NCI-H1092 treated with DMSO at 0.1 percent for 48 hours (cell line): ENCODE measurements at places on chromosomes 4 and X.

- no peak for DNase-seq
Observed at GRCh38 chrX:110066488-110067225, 63.7 kb downstream of the TMEM164 start.

- no peak for DNase-seq
Observed at GRCh38 chr4:145909773-145910172, 28.9 kb downstream of the ZNF827 start.

DNA sequence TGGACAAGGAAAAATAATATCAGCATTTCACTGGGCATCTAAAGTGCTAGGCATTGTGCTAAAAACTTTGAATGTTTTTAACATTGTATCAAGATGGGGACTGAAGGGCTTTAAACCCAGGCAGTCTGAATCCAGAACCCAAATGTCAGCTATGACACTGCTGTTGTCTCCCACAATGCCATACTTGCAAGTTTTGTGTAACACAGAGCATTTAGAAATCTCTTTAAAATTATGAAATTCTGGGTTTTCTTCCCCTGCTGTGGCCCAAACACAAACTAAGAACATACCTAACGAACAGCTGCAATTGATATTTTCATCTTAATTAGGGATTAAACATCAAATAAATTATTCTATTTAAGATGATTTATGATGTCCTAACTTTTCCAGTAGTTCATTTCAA is 66.8 kb upstream of the LSM6 start:
- DNase-seq: no peak

DNA sequence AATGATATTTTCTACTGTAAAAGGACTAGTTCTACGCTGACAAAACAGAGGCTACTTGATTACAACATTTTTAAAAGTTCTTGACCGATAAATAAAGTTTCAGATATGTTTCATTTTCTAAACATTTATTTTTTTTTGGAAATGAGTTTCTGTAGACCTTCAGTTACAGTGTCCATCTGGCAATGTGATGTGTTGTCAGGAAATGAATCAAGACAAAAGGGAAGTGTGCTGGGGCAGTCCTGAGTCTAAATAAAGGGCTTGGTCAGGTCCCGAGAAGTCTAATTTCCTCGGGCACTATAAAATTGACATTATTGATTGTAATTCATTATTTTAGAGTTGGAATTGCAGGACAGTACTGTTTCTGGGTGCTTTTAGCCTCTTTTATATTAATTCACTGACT is 57.0 kb upstream of the FTHL17 start:
- no peak for DNase-seq

DNA sequence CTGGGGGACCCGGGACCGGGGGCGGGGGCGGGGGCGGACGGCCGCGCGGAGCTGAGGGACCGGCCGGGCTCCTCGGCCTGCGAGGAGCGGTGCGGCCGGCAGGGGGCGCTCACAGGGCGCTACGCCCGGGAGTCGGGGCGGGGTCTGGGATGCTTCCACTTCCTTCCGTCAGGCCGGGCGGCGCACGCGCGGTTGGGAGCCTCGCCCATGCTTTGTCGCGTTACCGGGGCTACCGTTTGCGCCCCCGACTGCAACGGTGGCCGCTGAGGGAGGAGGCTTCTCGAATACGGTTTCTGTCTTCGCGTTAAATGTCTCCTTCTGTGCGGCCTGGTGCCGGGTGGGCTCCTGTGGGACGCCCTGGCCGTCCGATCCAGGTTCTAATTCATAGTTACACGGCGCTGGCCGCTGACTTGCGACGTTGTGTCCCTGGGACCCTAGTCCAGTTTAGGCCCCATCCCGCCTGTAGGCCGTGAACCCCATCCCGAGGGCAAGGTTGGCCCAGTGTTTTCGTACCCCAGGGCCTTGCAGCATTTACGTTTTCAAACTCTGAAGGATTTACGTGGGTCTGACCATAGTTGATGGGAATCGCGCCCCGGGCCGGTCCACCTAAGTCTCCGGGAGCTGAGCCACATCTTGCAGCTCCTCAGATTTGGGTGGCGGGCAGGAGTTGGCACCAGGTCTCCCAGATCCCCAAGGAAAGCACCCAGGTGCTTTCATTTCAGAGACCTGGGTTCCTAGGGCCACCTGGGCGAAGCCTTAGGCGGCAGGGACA is 549 bp downstream of the MSL3 start:
- DNase-seq: peak; percentile 84

- no peak for DNase-seq
Observed at GRCh38 chr4:184907216-184907615, 81.4 kb upstream of the ACSL1 start.

DNA sequence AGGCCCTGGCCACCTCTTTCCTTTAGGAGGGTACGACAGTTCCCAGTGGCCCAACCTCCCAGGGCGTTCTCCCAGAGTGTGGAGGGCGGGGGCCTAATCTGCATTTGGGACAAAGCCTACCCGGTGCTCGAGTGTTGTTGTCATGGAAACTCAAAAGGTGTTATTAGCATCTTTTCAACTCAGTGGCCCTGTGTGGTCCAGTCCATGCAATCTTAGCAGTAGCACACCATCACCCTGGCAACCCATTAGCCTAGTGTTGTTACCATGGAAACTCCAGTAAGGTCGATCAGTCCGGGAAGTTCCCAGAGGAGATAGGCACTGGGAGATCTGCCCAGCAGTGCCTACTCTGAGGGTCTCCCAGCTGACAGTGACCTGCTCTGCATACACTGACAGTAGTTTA is 20.2 kb downstream of the APLN start:
- peak; percentile 12 for DNase-seq

DNA sequence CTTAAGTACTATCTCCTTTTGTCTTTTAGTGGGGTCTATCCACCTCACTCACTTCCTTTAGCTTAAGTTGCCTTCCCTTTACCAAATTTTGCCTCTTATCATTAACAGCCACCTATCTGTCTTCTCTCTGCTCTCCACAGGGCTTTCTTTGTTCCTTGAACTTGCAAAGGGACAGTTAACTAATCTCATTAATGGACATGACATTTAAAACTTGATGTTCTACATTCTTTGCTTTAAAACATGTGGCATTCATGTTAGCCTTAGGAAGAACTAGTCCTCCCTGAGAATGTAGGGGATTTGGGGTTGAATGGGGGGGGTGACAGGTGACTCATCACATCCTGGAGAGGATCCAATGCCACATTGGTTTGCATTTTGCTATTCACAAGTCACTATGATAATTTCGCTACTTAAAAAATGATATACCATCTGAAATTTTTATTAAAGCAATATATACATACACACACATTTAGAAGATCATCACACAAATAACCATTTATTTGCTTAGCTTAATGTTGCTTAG is 41.0 kb upstream of the DMD start:
- DNase-seq: no peak

GRCh38 chrX:109270580-109271484 is 211.1 kb downstream of the GUCY2F start:
- DNase-seq: no peak

GRCh38 chr4:138925495-138925894 is 90.1 kb upstream of the NOCT start:
- no peak for DNase-seq

GRCh38 chr4:1051472-1051871 is 40.0 kb downstream of the FGFRL1 start:
- no peak for DNase-seq

DNA sequence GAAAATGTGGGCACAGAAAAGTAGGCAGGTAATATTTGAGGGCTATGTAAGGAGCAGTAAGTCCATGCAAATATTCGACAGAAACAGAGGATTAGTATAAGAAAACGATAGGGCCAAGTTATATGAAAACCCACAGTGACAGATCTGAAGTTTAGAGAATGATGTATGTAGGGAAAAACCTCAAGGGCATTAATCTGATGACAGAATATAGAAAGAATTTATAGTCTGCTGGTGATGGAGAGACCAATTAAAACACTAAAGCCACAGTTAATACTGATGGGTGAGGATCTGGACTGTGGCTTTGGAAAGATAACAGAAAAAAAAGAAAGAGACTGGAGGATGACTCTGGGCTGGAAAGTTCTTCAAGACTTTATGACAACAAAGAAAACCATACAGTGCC is 169.7 kb downstream of the PALLD start:
- no peak for DNase-seq

- no peak for DNase-seq
Observed at GRCh38 chr4:11590132-11590531, 161.4 kb upstream of the HS3ST1 start.

GRCh38 chrX:102745857-102746584 is 25.5 kb downstream of the GPRASP3 start:
- no peak for DNase-seq

DNA sequence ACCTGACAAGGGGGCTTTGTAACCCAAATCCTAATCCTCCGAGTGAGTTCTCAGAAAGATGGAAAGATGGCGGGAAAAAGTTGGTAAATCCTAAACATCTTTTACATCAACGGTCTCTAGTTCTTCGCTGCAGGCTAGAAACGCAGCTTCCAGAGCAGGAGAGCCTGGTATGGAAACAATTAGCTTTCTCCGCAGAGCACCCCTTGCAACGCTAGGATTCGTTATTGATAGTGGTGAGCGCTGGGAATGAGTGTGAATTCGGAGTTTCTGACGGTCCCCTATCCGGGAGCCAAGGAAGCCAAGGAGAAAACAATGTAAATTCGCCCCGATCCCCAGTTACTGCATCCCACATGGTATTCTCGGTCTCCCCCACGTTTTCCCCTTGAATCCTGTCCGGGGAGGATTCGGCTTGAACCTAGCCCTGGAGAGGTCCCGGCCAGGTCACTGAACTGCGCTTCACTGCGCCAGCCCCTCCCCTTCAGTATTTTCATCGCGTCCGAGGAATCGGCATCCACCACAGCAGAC is 4.7 kb upstream of the NEUROG2 start:
- DNase-seq: no peak

DNA sequence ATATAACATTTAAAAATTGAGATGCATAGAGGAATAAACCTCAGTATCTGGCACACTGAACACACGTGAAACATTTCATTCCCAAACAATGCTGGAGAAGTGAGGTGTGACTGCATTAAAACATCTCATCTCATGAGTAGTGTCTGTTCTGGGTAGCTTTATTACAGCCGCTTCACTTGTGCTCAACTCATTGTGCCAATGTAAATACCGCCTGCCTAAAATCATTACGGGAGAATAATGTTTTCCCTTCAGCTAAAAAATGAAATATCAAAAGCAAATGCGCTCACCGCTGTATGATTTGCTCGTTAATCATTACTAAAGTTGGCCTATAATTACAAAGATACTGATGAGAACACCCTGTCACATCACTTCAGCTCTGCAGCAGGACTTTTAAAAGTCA is 110.2 kb upstream of the PRPS2 start:
- DNase-seq: peak; percentile 71

DNA sequence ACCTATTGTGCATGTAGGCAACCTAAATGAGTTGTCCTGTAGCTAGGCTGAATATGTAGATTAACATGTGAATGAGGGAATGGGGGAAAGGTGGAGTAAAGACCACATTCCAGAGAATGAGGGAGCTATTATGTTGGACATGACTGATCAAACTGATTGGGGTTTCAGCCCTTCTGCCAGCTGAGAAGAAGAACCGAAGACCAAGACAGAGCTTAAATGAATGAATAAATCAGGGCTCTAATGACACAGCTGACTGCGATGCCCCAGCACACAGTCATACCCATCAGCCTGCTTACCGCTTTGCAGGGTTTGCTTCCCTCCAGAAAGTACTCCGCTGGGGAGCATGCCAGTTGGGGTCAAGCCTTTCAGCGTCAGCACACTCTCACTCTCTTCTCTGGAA is 315.4 kb downstream of the PPP3CA start:
- no peak for DNase-seq

DNA sequence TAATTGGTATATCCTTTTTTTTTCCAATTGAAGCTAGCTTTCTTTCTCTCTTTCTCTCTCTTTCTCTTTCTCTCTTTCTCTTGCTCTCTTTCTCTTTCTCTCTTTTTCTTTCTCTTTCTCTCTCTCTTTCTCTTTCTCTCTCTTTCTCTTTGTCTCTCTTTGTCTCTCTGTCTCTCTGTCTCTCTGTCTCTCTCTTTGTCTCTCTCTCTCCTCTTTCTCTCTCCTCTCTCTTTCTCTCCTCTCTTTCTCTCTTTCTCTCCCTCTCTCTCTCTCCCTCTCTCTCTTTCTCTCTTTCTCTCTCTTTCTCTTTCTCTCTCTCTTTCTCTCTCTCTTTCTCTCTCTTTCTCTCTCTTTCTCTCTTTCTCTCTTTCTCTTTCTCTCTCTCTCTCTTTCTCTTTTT is 66.6 kb downstream of the ASMT start:
- no peak for DNase-seq
